Activated naive CD4-positive, alpha-beta T cell treated with anti-CD3 and anti-CD28 coated beads, Interleukin-2, amount 50 U/mL, for 16 hours (primary cell): ENCODE measurements at places on chromosomes 2 and 18.

DNA sequence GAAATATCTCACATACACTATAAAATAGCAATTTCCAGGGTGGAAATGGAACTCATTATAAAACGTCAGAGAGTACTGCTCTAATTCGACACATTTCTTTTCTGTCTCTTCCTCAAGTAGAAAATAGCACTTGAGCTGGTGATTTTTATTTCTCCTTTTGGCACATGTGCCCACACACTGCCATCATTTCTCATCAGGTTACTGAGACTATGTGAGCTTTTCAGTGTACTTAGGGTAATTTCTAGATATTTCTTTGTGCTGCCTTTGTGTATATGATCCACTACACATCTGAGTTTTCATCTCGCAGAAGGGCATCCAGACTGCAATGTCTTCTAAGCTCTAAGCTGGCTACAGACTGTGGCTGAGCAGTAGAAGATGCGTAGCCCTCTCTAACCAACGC lies 62.1 kb upstream of the PGAP1 start:
- DNase-seq, result no peak

DNA sequence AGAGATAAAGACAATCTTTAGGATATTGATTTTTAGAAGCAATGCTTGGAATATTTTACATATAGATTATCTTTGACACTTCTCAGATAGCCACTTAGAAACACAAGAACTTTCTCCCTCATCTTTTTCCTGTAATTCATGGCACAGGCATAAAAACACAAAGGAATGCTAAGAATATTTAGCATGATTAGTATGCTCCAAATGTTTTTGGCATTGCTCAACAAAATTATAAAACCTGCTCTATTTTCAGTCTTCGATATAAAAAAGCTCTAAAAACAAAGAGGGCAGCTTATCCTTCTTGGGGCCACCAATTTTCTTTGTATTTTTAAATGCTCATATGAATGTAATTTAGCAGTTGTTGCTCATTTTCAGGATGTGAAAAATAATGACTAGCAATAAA lies 90.8 kb downstream of the RAD51AP2 start:
- no peak for DNase-seq

GRCh38 chr2:77920838-77921366 lies 398.7 kb upstream of the LRRTM4 start:
- no peak for DNase-seq

DNA sequence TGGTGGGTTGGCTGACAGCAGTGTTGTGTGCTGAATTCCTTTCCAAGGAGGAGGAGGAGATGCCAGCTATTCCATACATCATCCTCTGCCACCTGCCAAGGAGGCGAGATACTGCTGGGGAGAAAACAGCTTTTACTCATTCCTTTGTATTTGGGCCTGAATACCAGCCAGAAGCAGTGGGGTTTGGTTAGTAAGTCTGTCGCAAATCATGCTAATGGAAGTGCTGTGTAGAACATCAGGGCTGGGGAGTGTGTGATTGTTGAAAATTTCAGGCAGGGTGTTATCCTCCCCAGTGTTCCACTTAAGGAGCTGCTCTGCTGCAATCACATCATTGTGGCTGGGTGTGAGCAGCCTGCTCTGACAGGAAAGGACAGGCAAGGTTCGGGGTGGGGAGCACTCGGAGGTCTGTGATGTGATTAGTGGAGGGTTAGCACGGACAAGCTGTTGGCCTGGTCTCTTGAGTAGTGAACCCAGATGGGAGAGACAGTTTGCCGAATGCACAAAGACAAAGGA lies 128.2 kb upstream of the DLX2 start:
- DNase-seq, result no peak

DNA sequence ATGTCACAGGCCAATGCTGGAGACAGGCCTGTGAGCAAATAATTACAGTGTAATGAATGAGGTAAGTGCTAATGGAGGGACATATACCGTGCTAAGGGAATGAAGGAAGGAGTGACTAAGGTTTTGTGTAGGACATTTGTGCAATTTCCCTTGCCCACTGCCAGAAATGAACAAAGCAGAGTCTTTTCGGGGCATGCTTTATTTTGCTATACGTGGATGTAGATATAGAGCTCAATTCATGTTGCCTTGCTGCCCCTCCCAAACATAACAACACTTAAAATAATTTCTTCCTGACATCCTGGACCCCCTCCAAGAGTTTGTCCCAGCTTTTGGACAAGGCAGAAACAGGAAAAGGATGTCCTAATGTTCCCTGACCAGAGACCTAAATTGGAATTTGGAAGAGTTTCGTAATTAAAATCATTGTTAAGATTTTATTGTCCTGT lies 23.7 kb upstream of the CD28 start:
- DNase-seq, result no peak

- DNase-seq, result no peak
These were observed 134.8 kb upstream of the AGAP1 start for GRCh38 chr2:235358981-235359471.

GRCh38 chr2:37877457-37878315 lies 47.4 kb upstream of the RMDN2 start:
- DNase-seq, result no peak

- peak; percentile 13 for DNase-seq
These were observed 1.1 kb upstream of the KCTD1 start for GRCh38 chr18:26549263-26550094.

DNA sequence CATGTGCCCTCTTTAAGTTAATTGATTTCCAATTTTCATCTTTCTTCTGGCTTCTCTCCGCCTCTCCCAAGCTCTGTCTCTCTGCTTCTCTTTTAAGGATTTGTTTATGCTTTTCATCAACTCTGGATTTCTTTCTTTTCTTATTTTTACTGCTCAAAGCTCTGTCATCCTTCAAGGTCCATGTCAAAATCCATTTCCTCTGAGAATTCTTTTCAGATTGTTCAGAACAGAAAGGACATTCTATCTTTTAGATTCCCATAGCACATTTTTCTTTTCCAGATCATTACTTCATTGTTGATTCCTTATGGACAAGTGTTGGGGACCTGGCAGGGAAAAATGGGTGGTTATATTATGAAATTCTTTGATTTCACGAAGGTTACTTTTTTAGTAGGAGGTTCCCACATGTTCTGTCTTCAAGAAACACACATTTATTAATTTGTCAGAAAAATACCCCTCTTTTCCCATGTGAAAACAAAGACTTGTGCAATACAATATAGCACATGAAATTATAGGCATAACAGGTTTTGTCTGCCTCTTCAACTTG lies 12.3 kb downstream of the PMAIP1 start:
- no peak for DNase-seq

DNA sequence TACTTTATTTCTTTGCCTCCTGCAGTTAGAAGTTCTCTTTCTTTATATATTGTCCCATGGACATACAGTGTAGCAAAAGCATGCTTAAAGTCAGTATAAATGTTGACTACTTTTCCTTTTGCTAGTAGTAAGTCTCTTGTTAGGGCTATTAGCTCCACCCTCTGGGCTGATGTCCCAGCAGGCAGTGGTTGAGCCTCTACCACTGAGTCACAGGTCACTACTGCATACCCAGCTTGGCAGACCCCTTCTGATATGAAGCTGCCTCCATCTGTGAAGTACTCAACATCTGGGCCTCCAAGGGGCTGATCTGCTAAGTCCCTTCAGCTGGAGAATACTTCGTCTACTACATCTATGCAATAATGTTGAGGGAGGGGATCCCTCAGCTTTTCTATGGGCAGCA lies 61.0 kb upstream of the SLC35G4 start:
- no peak for DNase-seq

DNA sequence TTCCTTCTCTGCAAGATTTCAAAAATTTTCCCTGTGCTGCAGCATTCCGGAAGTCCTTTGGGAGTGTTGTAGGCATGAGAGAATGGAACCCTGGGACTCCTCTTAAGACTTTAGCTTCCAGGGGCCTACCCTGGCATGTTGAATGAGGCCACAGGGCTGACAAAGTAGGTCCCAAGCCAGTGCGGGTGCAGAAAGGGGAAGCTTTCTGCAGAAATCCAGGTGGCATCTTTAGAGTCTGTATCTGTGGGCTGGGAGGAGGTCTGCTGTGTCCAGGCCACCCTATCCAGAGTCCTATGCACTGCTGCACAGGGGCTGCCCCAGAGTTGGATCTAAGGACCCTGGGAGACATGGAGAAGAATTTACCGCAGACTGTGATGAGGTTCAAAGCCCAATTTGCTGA lies 1.9 kb upstream of the SIX2 start:
- DNase-seq, result no peak

DNA sequence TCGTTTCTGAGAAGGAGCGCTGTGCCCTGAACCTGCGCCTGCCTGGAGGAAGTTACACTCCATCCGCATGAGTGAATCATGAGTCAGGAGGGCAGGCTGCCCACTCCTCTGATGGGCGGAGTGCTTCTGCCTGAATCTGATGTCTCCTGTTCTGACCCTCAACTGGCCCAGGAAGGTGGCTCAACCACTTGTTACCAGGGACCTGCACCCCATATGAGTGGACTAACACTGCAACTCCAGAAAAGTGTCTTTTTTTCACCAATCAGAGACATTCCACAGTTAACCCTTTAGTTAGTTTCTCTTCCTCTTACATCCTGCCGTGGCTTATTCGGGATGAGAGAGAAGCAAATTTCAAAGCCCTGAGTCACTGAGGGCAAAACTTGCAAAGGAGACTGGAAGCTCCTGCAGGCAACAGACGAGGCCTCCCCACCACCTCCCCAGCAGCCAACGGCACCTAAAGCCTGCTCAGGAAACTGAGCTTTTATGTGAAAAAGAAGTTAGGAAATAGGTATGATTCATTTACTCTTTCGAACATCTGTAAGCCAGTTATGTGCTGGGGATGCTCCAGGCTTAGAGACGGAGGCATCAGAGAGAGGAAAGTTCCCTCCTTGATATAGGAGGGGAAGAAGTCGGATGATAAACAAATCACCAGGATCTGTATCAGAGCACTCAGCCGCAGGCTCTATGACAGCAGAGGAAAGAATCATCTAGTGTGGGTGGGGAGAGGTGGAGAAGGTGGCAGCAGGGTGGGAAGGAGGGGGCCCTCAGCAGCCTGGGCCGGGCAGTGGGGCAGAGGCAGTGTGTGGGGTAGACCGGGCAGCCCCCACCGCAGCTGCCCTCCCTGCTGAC lies 30.9 kb downstream of the MBP start:
- DNase-seq, result peak; percentile 67

- DNase-seq, result no peak
These were observed 63.8 kb downstream of the NCK2 start for GRCh38 chr2:105808423-105809096.

DNA sequence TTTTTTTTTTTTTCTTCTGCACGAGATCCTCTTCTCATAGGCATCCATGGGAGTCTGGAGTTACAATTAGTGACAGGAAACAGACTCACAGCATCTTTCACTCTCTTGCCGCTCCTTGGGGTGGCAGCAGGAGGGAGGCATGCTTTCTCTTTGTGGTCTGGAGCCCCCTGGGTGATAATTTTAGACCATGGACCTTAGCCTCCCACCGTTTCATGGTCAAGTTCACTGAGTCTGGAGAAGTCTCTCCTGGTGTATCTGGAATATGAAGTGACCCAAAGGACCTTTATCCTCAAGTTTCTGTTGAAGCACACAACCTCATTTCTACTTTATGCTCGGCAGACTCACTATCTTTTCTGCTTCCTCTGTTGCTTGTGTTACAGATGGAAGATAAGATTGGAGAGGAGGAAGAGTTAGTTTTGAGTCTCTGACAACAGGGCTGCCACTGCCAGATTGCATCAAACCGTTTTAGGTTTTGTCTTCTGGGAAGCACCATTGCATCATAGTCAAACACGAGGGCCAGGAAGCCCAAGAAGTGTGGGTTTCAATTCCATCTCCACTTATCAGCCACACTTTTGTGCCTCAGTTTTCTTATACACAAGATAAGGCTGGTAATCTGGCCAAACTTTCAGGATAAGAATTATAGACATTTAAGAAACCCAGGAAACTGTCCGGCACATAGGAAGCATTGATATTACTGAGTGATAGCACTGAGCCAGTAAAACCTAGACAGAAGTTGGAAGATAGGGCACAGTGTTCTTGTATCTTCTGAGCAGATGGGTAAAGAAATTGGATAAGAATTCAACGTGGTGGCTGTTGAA lies 62.3 kb downstream of the ADCYAP1 start:
- DNase-seq, result no peak

- DNase-seq, result no peak
These were observed 431.2 kb downstream of the LPIN1 start for GRCh38 chr2:12177455-12178288.

DNA sequence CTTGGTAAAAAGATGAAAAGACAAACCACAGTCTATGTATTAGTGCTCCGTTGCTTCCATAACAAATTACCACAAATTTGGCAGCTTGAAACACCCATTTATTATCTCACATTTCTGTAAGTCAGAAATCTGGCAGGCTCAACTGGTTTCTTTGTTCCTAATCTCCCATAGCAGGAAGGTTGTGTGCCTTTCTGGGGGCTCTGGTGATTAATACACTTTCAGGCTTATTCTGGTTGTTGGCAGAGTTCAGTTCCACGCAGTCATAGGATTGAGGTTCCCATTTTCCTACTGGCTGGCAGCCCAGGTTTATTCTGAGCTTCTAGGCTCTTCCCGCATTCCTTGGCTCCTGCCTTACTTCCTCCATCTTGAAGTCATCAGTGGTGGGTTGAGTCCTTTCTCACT lies 189.3 kb downstream of the ANAPC1 start:
- DNase-seq, result no peak
